ENCODE measurements at places on chromosomes 4 and X.

DNA sequence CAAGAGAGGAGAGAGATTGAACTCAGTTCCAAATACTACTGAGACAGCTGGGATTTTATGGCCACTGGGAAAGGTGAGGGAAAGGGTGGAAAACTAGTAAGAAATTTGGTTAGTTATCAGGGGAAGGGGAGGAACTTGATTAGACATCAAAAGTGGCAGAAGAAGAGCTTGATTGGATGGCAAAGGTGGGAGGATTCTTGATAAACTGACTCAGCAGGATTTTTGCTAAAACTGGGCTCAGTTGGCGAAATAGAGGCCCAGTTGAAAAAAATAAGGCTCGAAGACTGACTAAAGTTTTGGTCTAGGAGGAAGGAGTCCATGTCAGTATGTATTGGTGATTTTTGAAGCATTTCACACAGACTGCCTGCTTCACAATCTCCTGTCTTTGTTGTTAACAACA lies 10.0 kb downstream of the BEX3 start:
- no peak for DNase-seq

DNA sequence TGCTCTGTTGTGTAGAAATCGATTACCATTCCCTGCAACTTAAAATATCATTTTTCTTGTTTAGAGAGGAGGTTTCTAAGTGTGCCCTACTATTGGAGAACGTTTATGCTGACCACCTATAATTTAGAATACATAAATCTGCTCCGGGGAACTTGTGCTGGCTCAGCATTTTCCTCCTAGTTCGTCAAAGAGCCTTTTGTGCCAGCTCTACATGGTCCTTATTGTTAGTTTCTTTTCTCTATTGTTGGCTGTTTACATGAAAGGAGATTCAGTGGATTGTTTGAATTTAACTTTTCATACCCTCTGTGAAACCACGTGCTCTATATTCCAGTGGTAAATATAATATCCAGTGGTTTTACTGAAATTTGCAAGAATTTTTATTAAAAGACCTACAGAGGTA lies 53.4 kb upstream of the ATP8A1 start:
- no peak for DNase-seq

GRCh38 chr4:17587094-17587822 lies 10.3 kb downstream of the LAP3 start:
- no peak for DNase-seq

DNA sequence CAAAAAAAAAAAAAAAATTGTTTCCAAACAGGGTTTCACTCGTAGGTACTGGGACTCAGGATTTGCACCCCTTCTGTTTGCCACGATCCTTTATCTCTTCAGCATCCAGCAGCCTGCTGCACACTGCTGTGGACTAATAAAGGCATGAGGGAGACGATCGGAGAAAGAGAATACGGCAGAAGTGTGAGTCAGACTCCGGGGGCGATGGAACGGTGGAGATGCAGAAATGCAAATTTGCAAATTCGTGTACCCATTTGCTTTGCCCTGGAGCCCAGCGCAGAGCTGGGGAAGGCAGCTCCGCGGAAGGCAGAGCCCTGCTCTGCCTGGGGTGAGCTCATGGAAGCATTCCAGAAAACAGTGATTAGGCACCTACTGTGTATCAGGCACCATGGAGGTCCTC lies 270.3 kb downstream of the ASMT start:
- DNase-seq = no peak

GRCh38 chrX:20382518-20383297 lies 116.0 kb upstream of the RPS6KA3 start:
- DNase-seq = no peak

DNA sequence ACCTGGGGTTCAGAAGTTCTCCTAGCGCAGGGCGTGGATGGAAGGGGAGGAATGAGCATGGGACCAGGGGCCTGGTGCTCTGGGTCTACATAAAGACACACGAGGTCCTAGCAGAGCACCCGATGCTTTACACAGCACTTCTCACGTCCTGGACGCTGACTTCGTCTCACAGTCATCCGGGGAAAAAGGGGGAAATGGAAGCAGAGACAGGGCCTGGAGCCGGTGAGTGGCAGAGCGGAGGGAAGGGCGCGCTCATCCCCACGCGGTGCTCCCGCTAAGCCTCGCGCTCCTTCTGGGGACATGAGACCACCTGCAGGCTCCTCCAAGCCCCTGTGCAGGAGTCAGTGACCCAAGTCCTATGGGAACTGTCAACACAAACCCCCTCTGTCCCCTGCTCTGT lies 157.7 kb downstream of the AFAP1 start:
- DNase-seq = no peak

- no peak for DNase-seq
Observed at GRCh38 chr4:138696058-138696457, 319.5 kb upstream of the NOCT start.

DNA sequence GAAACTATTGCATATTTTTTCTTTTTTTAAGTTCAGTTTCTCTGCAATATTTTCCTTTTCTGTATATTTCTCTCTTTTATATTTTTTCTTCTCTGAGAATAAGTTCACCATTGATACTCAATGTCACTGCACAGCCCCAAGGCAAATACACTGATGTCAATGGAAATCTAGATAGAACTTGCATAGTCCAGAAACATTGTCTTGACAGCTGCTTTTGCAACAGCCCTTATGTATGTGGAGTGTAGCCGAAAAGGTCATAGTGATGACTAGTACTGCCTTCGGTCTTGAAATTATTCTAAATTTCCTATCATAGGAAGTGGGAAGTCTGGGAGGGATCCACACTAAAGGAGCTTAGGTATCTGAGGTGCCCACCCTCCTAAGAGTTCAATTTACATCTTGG lies 150.0 kb downstream of the SPOCK3 start:
- DNase-seq = no peak

DNA sequence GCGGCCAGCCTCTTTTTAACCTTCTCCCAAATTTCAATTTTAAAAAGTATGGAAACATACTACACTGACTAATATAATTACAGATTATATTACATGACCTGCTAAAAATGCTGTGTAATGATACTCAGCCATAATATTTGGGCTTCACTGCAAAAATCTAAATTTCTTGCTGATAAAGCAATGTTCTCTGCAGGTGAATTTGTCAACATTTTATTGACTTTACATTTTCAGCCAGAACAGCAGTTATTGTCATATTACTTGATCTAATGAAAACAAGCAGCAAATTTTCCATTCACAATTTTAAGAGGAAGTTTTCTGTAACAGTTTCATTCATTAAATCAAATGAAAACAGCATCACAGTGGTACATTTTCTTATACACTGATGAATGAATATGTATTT lies 91.1 kb downstream of the FRYL start:
- DNase-seq = no peak

GRCh38 chr4:175504318-175504717 lies 307.7 kb downstream of the GPM6A start:
- DNase-seq = no peak

DNA sequence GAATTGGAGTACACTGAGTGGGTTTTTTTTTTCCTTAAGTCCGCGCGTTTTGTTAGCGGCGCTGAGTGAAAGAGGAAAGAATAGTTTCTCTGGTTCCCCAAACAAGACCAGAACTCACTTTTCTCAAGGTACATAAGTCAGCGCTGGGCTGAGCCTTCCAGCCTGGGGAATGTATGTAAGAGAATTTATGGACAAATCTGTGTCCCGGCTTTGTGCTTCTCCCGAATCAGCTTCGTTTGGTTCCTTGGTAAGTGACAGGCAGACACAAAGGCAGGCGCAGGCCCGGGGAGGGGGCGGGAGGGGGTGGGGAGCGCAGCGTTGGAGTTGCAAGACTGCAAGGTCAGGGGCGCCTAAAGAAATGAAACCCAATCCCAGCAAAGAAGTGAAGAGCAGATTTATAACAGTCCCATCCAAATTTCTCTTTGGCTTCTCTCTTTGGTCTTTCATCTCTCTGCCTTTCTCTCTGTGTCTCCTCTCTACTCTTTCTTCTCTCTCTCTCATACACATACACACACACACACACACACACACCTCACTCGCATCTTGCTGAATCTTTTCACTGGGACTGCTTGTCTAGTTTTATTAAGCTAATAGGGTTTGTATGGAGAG lies 981 bp downstream of the TET2 start:
- DNase-seq = peak; percentile 40

DNA sequence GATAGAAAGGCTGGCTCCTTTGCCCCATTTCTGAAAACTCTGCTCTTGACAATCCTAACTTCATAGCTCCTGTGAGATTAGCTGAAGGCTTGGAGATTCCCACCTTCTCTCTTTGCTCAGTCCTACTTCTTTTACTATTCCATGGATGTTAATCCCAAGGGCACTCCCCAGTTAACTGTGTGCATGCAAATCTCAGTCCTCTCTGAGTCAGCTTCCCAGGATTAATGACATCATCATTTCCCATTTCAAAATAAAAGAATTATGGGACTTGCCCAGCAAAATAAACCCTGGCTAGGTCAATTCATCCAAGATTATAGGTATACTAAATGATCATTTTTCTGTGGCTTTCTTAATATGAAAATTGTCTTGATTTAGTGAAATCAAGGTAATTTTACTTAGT lies 328.6 kb upstream of the NR3C2 start:
- no peak for DNase-seq

DNA sequence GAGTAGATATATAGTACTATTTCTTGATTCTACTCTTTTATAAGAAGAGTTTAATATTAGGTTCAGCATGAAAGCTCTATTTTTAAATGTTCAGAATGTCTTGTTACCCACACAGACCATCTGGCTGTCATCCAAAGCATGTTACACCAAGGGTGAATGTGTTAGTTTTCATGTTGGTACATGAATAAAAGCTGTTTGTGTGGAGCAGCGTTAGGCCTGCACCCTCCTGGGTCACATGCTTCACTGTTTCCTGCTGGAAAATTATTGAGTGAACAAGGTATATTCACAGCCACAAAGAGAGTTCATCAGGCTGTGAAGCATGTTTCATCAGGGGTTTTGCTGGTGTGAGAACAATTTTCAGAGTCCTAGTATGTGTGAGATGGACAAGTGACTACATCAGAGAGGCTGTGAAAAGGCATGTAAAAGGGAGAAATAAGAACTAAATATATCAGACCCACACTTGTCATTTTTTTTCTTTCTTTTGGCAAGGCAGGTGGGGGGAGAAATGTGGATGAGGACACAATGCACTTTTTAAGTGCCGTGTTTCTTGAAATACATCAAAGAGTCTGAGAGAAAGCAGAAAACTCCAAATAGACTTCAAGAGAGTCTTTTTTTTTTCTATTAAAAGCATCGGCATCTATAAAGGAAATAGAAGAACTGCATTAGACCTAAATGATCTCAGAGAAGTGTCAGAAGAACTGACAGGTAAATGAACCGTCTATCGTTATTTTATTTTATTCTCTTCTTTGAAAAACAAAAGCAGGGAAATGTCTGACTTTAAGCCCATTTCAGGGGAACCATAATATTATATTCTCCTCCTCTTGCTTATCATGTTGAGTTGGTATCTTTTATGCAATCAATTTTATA lies 2429.7 kb downstream of the PCDH7 start:
- DNase-seq = no peak

GRCh38 chr4:47835494-47835893 lies 2.4 kb downstream of the CORIN start:
- DNase-seq = no peak

DNA sequence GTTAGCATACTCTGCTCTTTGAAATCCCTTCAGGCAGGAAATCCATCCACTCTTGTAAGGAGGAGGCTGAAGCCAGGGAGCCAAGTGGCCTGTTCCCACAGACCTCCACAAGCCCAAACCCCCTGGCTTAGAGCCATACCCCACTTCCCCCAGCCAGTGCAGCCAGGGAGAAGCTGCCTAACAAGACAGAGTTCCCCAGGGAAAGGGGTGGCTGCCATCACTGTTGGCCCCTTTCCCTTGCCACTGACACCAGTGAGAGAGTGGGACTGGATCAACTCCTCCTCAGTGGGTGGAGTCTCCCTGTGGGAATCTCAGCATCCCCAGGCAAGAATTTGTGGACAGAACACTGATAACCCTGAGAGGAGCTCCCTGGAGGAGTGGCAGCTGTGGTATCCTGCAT lies 389.4 kb downstream of the PABPC4L start:
- DNase-seq = peak; percentile 9

GRCh38 chrX:42027367-42028000 lies 104.1 kb upstream of the CASK start:
- no peak for DNase-seq

DNA sequence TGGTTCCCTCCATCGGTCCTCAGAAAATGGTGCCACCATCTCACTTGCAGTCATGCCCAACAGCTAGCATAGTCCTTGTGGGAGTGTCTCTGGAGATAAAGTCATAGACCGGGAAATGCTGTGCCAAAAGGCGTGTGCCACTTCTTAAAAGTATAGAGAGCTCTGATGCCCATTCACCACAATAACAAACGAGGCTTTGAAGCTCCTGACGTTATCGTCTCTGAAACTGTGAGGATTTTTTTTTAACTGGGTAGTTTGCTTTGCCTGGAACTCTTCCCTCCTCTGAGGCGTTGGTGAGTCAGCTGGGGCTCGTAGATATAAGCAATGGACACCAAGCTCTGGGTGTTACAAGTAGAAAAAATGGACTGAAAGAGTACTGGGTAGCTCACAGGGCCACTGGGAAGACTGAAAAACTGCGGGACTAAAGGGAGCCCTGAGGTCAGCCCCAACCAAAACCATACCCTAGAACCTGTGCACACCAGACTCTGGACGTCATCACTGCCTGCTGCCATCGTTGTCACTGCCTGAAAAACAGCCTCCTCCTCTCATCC lies 89.4 kb upstream of the TRIM2 start:
- DNase-seq = no peak

DNA sequence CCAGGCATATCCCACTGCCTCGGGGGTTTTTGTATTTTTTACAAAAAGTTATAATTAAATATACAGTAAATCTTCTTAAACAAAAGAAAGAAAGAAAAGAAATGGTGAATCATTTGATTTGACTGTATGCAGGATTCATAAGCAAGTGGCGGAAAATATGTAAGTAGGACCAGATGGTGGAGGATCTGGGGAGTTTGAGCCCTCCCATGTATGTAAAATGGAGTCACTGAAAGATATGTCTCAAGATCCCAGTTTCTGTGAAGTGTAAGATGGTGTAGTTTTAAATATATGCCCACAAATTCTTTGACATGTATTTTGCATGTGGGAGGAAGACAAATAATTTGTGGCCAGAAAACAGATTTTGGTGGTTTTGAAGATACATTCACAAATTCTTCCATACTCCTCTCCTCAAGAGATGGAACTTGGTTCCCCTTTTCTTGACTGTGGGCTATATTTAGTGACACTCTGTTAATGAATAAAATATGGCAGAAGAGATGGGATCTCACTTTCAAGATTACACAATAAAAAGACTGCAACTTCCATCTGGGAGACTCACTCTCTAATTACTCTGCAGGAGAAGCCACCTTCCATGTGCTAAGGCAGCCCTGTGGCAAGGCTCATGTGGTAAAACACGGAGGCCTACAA lies 133.6 kb upstream of the S100G start:
- no peak for DNase-seq

GRCh38 chr4:152946446-152946845 lies 10.3 kb downstream of the FHDC1 start:
- no peak for DNase-seq

GRCh38 chr4:39621582-39621981 lies 17.1 kb downstream of the SMIM14 start:
- no peak for DNase-seq

Measured in glutamatergic neuron (in vitro differentiated cells).